Stimulated activated CD8-positive, alpha-beta memory T cell treated with anti-CD3 and anti-CD28 coated beads, Interleukin-4, amount 100 ng/mL, for 48 hours (primary cell): ENCODE measurements at places on chromosomes 3 and 15.
A peak's percentile ranks its signal among the peaks of the same experiment; 100 is the strongest.

DNA sequence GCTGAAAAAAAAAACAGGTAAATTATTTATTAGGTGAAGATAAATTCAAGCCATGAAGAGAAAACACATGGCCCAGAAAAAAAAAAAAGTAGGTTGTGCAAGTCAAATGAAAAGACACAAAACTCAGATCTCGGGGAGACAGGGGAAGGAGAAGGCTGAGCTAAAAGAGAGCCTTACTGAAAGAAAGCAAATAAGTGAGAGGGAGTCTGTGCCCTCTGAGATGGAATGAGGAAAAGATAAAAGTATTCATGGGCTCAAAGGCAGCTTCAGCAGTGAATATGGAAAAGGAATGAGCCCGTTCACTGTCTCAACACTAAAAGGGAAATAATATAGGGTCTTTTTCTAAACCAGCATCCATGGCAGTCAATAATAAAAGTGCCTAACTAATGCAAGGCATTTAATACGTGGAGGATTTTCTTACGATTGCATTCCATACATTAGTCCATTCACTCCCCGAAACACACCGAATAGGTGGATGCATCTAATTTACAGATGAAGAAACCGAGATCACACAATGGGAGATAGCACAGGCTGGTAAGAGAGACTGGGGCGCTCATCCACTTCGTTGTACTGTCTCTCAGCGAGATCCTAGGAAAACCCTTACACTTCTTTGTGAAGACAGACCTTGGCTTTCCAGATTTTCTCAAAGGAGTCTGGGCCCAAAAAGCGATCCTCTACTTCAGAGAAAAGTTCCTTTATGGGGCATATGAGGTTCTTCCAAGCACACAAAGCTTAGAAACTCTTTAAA is 1.1 kb downstream of the TFDP2 start:
- no peak for DNase-seq

DNA sequence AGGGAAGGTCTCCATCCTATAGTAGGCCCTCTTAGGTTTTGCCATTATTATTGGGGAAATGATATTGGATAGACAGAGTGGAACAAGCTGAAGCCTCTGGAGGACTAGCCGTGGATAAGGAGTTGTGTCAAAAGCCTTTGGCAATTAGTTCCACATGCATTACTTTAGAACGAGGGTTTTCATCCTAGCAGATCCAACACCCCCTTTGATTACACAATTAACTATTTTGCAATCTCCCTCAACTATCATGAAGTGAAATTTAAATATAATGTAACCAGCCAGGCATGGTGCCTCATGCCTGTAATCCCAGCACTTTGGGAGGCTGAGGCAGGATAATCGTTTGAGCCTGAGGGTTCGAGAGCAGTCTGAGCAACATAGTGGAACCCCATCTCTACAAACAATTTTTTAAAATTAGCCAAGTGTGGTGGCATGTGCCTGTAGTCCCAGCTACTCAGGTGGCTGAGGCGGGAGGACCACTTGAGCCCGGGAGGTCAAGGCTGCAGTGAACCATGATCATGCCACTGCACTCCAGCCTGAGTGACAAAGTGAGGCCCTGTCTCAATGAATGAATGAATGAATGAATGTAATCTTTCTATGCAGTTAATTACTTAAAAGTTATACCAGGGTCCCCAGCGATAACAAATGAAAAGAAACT is 56.8 kb downstream of the PXYLP1 start:
- DNase-seq, result no peak

DNA sequence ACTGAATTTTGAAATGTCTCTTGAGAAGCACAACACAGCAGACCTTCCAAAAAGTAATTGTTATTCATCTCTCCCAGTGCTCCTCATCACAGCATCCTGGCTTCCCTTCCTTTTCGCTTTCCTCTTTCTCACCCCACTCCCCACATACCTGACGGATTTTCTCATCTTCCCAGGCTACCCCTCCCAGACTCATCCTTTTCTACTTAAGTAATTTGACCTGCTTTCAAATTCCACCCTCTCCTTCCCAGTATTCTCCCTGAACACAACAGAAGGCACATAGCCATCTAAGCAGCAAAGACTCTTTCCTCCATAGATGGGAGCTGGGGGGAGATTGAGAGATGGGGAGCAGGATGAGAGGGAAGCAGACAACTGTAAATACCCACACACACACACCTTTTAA is 187.1 kb upstream of the STT3B start:
- no peak for DNase-seq

DNA sequence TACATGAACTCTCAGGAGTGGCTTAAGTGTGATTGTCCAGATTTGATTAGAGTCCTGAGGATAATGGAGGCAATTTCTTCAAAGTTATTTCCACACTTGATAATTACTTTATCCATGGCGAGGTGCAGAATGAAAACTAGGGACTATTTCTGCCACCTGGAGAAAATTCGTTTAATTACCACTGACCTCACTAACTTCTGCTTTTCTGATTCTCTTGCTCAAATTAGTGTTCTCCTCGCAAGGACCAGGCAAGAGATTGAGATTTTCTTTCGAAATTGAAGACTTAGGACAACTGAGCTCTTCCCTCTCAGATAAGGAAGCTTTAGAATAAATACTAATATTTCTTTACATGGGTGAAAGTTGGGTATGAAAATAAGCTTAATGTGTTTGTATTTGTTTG is 135.2 kb downstream of the RYR3 start:
- DNase-seq, result no peak

DNA sequence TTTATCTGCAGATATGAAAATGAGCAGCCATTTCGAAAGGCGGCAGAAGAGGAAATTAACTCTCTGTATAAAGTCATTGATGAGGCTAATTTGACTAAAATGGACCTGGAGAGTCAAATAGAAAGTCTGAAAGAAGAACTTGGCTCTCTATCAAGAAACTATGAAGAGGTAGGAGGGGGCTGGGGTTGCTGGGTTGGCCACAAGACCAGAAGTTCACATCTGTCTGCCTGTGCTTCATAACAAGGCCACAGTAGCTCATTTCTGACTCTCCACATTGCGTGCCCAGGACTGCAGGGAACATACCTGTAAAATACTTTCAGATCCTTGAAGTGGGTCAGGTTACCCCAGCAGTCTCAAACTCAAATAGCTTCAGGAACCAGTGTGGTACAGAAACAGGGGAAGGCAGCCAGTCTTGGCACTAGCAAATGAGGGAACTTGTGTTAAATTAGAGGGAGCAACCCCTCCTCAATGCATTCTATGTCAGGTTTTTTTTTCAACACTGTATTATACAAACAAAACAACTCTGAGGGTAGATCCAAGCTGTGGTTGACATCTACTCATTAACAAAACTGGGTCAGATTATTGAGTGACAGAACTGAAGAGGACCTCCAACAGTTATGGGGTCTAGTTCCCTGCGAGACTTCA is 48.7 kb downstream of the BFSP2 start:
- DNase-seq, result peak; percentile 65

DNA sequence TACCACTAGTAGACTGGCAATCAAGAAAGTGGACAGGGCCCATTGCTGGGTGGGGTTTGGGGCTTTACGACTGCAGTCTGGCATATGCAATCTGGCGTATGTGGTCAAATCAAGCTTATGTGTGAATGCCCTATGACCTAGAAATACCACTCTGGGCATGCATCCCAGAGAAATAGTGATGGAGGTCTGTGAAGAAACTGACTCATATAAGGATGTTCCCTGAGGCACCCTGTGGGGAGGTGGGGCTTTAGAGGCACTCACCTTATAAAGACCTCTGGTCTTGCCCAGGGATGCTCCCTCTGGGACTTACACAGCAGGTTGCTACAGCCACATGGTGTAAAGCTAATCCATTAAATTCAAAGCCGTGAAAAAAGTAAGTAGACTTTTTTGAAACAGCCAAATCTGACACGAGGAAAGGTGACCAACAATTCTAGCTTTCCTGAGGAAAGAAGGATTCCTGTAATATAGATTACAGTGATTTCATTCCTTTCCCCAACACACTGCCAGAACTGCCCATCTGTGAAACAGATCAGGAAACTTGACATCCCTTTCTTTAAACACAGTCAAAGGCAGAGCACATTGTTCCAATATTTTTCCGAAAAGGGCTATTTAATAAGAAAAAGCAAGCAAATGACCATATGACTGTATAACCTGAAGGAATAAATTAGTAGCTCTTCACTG is 13.6 kb downstream of the RARRES1 start:
- no peak for DNase-seq

GRCh38 chr3:96700322-96701315 is 113.8 kb upstream of the EPHA6 start:
- no peak for DNase-seq

- no peak for DNase-seq
These were observed 37.8 kb downstream of the LARS2 start for GRCh38 chr3:45426161-45426560.

DNA sequence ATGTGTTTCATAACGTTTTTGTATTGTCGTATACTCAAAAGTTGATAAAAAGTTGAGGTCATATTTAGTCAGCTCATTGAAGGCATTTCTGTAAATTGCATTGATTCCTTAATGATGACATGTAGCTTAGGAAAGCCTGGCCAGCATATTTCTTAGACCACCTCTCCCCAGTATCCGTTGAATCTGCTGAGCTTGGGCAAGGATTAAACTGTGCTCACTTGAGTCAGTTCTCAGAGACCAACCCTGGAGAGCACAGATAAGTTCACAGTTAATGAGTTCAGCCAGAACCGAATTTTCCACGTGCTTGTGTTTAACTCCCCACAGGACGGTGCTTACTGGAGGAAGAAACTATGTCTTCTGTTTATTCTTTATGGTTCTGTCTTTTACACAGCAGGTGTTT is 132.7 kb downstream of the SLC25A26 start:
- no peak for DNase-seq

DNA sequence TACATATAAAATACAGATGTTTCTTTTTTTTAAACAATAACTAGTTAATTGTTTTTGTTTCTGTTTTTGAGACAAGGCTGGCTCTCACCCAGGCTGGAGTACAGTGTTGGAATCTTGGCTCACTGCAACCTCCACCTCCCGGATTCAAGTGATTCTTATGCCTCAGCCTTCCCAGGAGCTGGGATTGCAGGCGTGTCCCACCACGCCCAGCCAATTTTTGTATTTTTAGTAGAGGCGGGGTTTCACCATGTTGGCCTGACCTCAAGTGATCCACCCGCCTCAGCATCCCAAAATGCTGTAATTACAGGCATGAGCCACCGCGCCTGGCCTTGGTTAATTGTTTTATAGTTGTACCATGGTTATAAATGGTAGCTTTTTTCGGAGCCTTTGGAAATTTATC is 72.3 kb downstream of the PIAS1 start:
- DNase-seq, result no peak

DNA sequence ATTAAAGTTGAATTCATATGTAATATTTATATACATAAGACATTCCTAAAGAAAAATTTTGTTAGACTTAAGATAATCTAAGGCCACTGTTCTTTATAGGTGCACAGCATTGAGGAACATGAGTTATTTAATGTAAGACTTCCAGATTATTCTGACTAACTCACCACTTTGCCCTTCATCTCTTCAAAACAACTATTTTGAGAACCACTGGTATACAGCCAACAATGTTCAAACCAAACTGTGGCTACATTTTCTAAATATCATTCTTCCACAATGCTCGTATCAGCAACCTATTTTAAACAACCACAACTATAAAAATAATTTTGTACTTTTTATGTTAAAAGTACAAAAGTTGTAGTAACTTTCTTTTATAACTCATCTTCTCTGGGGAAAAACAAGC is 199.8 kb upstream of the ALCAM start:
- no peak for DNase-seq

- no peak for DNase-seq
These were observed 2.2 kb downstream of the PIAS1 start for GRCh38 chr15:68056097-68056865.
